NCI-H1417 (cell line): ENCODE measurements at places on chromosomes 1 and 21.
A peak's percentile ranks its signal among the peaks of the same experiment; 100 is the strongest.

GRCh38 chr1:75115654-75116053 is 18.5 kb upstream of the LHX8 start:
- no peak for DNase-seq

GRCh38 chr21:26437326-26438009 is 135.6 kb downstream of the CYYR1 start:
- no peak for DNase-seq

GRCh38 chr1:204350857-204351573 is 8.7 kb downstream of the PLEKHA6 start:
- peak; percentile 92 for DNase-seq

DNA sequence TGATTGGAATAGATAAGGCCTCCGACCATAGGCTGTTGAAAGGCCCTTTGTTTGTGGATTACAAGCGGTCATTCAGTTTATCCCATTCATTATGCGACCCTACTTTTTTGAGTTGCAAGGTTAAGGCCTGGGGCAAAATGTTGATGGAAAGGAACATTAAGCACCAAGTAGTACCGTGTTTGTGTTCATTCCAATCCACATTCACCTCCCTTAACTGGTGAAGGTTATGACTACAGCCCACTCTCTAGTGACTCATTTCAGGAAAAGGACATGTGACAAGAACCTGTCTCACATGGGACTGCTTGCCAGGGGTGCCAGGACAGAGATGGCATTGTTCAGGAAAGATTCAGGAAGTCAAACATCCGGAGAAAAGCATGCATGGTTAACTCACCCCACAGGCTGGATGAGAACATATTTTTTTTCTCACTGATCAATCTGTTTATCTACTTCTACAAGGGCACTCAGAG is 81.6 kb downstream of the CD58 start:
- no peak for DNase-seq
